ENCODE measurements at places on chromosomes 7 and 10.

GRCh38 chr7:133529861-133530260 is 277.0 kb downstream of the EXOC4 start:
- no peak for DNase-seq

- DNase-seq: no peak
Measured at GRCh38 chr7:77354914-77355313, 61.2 kb downstream of the GSAP start.

DNA sequence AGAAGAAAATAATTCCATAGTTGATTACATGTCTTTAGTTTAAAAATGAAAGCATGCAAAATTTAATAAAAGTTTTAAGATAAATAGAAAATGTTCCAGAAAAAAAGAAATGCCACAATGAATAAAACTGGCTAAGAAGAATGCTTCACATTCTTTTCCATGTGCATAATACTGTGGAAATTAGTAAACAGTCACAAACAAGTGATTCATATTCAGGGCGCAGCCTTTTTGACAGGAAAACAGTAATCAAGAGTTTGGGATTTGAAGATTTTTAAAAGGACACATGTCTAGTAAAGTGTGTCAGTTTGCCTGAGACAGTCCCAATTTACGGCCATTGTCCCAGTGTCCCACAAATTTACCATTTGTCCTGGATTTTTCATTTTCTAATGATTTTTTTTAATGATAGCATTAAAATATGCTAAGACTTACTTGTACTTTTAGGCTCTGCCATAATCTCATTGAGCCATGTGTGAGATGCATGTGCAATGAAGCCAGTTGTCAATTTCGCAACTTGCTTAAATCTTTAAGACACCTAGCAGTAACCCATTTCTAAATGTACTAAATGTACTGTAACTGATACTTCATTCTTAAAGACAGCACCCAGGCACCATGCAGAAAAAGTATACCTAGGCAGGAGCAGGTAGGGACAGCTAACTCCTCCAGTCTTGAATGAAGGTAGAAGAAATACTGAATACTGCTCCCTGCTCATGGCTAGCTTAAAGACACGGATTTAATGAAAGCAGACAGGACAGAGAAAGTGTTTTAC is 46.9 kb downstream of the ZNF438 start:
- no peak for DNase-seq

DNA sequence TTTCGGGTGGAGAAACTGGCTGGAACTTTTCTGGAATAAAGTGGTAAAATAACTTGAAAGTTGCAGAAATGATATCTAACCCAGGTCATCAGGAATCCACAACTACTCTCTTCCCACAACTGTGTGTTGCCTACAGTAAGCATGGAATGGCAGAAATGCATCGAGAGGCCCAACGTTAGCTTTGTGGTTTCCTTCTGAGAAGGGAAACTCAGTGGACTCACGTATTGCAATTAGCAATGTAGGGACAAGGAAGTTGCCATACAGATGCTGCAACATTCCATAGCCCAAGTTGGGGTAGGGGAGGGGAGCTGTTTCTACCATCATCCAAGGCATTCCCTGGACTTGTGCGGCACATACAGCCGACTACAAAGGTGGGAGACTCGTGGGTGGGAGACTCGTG is 1.9 kb downstream of the PON1 start:
- DNase-seq: no peak

DNA sequence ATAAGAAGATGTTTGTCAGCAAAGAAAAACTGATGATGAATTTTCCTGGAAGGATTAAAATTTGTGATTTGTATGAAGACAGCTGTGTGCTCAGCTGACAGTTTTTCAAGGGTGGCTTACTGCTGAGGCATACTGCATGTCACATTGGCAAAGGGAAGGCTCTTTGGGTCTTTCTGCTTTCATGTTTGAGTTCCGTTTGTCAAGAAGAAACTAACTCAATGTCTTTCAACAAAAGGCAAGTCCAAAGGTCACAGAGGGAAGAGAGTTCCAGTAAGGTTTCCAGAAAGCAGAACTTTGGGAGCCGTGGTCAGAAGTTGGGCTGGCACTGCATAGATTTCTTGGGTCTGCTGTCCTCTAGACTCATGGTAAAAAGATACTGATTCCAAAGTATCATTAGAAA is 16.9 kb downstream of the DYDC2 start:
- no peak for DNase-seq

GRCh38 chr10:64637939-64638338 is 1116.7 kb downstream of the REEP3 start:
- no peak for DNase-seq

DNA sequence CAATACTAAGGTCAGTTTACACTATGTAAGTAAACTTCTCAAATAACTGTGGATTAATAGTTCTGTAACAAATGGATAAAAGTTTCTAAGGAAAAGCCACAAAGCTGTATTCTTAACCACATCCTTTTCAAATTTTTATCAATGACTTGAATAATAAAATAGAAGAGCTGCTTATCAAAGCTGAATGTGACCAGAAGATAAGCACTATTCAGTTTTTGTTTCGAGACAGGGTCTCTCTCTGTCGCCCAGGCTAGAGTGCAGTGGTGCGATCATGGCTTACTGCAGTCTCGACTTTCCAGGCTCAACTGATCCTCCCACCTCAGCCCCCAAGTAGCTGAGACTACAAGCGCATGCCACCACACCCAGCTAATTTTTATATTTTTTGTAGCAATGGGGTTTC is 17.0 kb downstream of the UPF2 start:
- no peak for DNase-seq

DNA sequence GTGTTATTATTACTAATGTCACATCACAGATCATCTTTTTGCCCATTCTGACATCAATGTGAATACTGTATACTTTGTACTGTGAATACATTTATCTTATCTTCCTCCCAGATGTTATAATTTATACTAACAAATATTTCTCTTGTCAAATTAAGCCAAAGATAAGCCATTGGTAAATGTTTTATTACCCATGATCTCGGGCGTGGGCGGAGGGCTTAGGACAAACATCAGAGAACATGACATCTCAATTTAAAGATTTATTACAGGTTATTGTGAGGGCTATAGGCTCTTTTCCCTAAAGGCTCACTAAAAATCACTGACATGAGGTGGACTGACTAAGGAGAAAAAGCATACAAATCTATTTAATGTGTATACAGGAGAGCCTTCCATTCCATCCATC is 58.2 kb upstream of the DGKB start:
- no peak for DNase-seq

- no peak for DNase-seq
Measured at GRCh38 chr7:134707663-134708378, 61.2 kb downstream of the BPGM start.

DNA sequence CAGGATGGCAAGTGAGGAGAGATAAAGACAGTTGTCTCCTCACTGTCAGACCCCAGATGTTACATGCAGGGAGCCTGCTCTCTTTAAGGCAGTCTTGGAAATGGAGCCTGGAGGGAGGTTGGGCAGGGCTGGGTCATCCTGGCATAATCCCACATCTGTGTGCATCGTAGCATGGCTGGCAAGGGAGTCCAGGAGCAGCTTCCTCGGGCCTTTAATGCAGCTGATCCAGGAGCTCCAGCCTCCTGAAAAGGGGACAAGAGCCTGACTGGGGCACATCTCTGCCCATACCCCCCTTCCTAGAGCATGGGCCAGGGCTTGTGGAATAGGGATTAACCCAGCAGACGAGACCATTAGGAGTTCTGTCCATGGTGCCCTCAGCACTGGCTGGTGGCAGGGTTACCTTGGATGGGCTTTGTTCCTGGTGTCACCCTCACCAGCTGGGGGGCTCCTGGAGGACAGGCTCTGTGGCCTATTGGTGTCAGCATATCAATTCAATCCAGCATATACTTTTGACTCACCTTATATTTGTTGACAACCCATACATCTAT is 34.9 kb downstream of the TBATA start:
- no peak for DNase-seq

GRCh38 chr10:30494558-30494957 is 60.6 kb downstream of the MAP3K8 start:
- no peak for DNase-seq

Data from GM04504 (cell line).